ENCODE measurements at places on chromosomes 11 and 22. TPM values are rescaled to one million over a fixed set of nuclear protein-coding genes. Genes with fewer than 3 reads are reported as not detected.
A peak's percentile ranks its signal among the peaks of the same experiment; 100 is the strongest.

- DNase-seq, result no peak
These were observed 75.4 kb upstream of the SYT13 start for GRCh38 chr11:45361551-45361950.

- no peak for DNase-seq
These were observed 111.7 kb upstream of the RASSF10 start for GRCh38 chr11:12897390-12897789.

DNA sequence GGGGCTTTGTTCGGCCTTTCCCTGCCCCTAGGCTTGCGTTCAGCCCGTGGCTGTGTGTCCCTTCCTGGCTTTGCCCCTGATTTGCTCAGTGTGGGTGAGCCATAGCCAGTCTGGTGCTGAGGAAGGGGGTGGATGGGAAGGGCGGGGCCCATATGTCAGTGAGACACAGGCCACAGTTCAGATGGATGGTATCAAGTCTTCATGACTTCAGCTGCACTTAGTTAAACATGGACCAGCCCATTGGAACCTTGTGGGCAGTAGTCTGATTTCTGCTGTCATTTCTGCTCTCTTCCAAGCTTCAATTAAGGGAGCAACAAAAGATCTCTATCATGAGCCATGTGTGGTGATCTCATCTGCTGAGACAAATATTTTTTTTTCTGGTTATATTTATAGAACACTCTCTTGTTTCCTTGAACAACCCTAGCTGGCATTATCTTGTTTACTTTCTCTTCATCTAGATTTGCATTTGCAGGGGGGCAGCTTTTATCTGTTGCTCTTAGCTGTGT lies 21.6 kb upstream of the PEX26 start:
- no peak for DNase-seq

- DNase-seq, result peak; percentile 98
These were observed at the start of the genes RPL27A and TRIM66 for GRCh38 chr11:8682303-8683114. Gene RPL27A (plus strand): TSS chr11:8682792. CDS start chr11:8682814, 22 bp downstream. Gene TRIM66 (minus strand): TSS chr11:8682665. CDS start chr11:8672274, 10,391 bp downstream.

GRCh38 chr22:31332010-31332409 lies 14.1 kb downstream of the PATZ1 start:
- no peak for DNase-seq

DNA sequence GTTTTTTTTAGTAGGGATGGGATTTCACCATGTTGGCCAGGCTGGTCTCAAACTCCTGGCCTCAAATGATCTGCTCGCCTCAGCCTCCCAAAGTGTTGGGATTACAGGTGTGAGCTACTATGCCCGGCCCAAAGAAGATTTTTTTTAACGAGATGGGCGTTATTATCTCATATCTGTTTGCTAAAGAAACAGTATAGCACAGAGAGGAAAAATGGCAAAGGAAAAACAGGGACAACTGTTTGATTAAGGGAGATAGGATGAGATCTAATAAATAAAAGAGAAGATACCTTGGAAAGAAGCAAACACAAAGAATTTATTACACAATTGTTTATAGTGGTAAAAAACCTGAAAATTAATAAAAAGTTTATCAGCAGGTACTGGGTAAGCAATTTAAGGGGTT lies 10.4 kb upstream of the CEP295 start:
- DNase-seq, result no peak

DNA sequence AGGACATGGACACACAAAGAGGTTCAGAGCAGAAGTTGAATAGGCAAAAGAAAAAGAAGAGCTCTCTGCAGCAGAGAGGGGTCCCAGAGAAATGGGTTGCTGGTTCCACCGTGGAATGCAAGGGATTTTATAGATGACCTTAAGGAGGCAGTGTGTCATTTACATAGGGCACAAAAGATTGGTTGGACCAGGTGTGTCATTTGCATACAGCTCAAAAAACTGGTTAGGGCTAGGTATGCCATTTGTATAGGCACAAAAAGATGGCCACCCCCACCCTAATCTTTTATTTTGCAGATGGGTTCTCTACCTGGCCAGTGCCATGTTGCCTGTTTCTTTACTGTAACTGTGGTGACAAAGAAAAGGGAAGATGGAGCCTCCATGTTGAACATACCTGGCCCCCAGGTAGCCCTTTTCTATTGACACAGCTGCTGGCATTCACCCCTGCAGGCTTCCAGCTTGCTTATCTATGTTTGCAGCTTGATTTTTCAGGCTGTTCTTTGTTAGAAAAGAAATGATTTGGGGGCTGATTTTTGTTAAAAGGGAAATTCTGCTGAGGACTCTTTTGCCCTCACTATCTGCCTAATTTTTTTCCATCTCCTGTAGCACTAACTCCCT lies 3.1 kb upstream of the CAVIN3 start:
- DNase-seq, result no peak

- no peak for DNase-seq
These were observed 841.1 kb downstream of the NTM start for GRCh38 chr11:132211479-132211878.

DNA sequence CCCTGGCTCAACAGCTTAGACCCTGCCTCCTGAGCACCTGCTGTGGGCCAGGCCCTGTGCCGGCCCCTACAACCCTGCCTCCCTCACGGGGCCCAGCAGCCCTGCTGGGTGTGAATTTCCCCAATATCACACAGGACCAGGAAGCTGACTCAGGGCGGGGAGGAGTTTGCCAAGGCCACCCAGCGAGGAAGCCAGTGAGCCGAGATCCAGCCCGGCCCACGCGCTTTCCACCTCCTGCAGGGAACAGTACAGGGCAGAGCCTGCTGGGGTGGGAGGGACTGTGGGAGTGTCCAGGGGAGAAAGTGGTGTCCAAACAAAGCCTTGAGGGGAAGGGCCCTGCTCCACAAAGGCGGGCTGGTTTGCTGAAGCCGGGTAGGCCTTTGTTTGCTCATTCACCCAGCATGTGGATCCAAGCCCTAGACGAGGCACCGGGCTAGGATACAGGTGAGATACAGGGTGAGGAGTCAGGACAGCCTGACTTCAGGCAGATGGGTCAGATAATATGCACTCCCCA lies 26.8 kb downstream of the RPL3 start:
- peak; percentile 95 for DNase-seq

- peak; percentile 65 for DNase-seq
These were observed 6.1 kb downstream of the GNB1L start for GRCh38 chr22:19848298-19849224.

DNA sequence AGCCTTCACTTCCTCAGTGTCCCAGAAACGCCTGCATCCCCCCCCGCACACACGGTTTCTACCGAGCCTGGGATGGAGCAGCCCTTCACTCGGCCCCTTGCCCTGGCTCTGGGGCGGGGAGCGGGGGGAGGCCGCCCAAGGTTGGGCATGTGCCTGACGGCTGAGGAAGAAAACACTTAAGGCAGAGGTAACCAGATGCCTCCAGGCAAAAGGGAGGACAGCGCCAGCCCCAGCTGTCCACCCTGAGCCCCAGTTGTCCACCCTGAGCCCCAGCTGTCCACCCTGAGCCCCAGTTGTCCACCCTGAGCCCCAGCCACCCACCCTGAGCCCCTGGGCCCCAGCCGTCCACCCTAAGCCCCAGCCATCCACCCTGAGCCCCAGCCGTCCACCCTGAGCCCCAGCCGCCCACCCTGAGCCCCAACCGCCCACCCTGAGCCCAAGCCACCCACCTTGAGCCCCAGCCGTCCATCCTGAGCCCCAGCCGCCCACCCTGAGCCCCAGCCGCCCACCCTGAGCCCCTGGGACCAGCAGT lies 3.8 kb upstream of the TTLL8 start:
- no peak for DNase-seq

DNA sequence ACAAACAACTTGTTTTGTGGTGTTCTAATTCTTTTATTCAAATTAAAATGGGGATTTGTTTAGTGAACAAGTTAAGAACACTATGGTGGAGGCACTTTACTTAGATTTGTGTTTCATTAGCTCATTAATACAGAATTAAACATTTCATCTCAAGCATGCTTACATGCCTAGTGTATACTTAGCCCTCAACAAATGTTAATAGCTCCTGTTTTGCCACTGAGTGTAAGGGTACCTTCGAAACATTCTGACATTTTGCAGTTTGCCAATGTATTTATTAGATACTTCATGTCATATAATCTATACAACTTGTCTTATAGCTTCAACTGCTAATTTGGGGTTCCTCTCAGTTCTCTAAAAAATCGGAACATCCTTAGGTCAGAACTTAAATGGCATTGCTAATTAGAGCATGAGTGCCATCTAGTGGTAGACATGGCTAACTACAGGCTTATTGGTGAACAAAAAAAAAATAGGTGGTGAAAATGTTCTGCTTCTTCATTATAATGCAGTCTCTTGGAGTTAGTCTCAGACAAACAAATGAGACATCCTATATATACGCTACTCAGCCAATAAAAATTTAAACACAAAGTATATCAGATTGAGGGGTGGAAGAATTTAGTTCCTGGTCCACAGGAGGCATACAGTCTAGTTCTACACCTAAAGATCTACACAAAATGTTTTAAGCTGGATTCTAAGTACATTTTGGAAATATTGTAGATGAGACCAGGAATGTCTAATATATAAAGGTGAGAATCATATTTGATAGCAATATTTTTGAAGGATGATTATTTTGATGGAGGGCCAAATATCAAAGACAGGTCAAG lies 4.9 kb upstream of the CNTN5 start:
- no peak for DNase-seq

- no peak for DNase-seq
These were observed 78.4 kb downstream of the SIK2 start for GRCh38 chr11:111680486-111681175.

- no peak for DNase-seq
These were observed 32.5 kb downstream of the AHNAK start for GRCh38 chr11:62514151-62514550.

- DNase-seq, result no peak
These were observed 19.4 kb upstream of the IL17RA start for GRCh38 chr22:17065433-17065832.

GRCh38 chr22:49517211-49517610 lies 310.5 kb downstream of the BRD1 start:
- DNase-seq, result no peak

DNA sequence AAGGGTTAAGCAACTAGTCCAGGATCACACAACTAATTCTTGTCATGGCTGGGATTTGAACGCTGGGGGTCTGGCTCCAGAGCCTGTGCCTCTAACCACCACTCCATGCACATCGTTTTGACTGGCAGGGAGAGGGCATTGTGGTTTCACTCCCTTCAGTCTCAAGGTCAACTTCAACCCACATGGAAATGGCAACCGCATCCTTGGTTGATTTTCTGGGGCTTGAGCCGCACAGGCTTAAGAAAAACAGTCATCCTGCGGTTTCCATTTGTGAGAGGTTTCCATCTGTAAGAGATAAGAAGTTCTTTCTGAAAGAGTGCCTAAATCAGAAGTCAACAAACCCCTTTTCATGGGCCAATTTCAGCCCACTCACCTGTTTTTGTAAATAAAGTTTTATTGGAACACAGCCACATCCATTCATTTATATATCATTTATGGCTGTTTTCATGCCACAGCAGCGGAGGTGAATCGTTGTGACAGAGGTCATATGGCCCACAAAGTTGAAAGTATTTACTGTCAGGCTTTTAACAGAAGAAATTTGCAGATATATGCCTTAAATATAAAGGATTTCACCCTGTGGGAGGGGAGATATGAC lies 65.7 kb downstream of the SGSM1 start:
- no peak for DNase-seq

DNA sequence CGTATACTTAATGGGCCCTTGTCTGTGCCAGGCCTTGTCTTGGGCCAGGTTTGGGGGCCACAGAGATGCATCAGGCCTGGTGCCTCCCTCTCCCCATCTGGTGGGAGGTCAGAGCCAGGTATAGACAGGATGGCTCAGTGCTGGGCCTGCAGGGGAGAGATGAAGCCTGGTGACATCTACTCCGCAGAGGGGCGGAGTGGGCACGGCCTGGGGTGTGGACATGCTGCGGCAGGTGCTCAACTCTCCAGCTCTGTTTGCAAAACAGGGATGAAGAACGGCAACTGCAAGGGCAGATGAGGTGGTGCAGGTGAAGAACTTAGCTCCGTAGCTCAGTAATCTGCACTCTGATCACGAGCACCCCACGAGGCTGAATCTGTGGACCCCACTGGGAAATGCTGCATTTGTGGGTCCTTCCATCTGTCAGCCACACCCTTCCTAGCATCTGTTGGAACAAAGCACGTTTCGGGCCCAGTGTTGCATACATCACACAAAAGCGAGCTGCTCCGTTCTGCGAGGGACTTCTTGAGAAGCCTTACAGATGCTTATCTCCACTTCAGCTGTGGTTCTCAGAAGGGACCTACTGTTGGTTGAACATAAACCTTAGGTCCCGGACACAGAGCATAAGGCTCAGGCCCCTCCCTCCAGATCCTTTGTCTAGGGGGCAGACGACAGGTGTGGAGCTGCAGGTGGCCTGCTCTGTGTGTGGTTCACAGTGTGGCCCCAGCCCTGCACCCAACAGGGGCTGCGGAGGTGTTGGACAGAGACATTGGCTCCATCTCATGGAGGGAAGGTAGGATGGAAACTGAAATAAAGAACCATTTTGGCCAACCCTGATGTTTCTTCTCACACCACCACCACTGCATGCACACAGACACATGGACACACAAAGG lies 78.3 kb downstream of the LRRC32 start:
- DNase-seq, result no peak

- no peak for DNase-seq
These were observed 44.5 kb downstream of the SOX6 start for GRCh38 chr11:16311831-16312230.

DNA sequence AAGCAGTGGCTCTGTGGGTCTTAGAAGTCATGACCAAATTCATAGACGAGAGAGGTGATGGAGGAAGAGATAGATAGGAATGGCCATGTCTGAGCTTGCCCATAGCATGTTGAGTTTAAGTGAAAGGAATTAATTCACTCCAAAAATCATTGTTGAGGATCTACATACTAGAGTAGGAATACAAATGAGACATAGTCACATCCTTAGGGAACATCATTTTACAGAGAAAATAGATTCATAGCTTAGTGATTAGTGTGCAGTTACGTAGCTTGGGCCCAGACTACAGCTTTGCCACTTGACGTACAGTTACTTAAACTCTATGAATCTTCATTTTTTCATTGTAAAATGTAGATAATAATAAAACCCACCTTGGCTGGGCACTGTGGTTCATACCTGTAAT lies 21.4 kb upstream of the BMAL1 start:
- DNase-seq, result no peak

KIF18A gene
- 2.4 TPM for total RNA-seq

MMP8 gene
- total RNA-seq, result 0.44 TPM

MEI1 gene
- total RNA-seq, result 4.3 TPM

RIN1 gene
- total RNA-seq, result 8.2 TPM

KCNK4 gene
- not detected for total RNA-seq

KRTAP5-8 gene
- not detected for total RNA-seq

CALCA gene
- total RNA-seq, result not detected

APOC3 gene
- total RNA-seq, result not detected

C1QTNF4 gene
- total RNA-seq, result 1.3 TPM

ACR gene
- 0.62 TPM for total RNA-seq

KCNK7 gene
- total RNA-seq, result 1.7 TPM

MRGPRG gene
- total RNA-seq, result not detected

XKR3 gene
- total RNA-seq, result 0.30 TPM

TSGA10IP gene
- not detected for total RNA-seq

All from lower lobe of right lung (tissue), 2 donors.